Ascending aorta (tissue), 2 donors: ENCODE measurements at places on chromosomes 2 and 18. TPM values are rescaled to one million over a fixed set of nuclear protein-coding genes. Genes with fewer than 3 reads are reported as not detected.

DNA sequence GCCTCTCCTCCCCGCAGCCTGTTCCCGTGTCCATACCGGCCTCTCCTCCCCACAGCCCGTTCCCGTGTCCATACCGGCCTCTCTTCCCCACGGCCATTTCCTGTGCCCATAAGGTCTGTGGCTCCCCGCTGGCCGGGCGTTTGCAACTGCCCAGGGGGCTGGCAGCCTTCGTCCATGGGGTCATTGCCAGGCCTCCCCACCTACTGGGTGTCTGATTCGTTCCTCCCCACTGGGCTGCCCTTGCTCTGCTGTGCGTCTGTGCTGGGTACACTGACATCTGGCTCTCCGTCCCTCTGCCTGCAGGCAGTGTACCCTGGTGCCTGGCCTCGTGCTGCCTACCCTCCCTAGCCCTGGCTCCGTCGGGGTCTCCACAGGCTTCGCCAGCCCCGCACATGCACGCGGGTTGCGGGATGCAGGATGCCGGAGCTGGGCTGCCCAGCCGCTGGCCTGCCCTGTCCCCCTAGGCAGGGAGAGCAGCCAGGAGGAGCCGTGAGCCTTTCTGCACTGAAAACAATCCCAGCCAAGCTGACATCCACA lies 67.8 kb downstream of the NFATC1 start:
- H3K27me3 ChIP-seq = no peaks in the 10 kb centered on the region
- no peak overlapping the region for H3K27ac ChIP-seq
- H3K4me1 ChIP-seq = no peaks in the 10 kb centered on the region
- H3K4me3 ChIP-seq = no peak overlapping the region
- H3K36me3 ChIP-seq = peaks cover 36% of the 10 kb centered on the region

The REG3G gene
- total RNA-seq = not detected

GRCh38 chr18:78406743-78407465 lies 572.7 kb upstream of the SALL3 start:
- H3K36me3 ChIP-seq = no peaks in the 10 kb centered on the region
- H3K27me3 ChIP-seq = no peaks in the 10 kb centered on the region
- DNase-seq = no peak
- H3K27ac ChIP-seq = no peak overlapping the region
- H3K4me3 ChIP-seq = no peak overlapping the region

GRCh38 chr2:68158134-68158447 lies 403 bp downstream of the PNO1 start:
- H3K27me3 ChIP-seq = no peaks in the 10 kb centered on the region
- H3K27ac ChIP-seq = peak overlapping the region; percentile 82
- H3K4me1 ChIP-seq = peaks cover 4% of the 10 kb centered on the region
- H3K4me3 ChIP-seq = peak overlapping the region; percentile 72

The CREG2 gene
- not detected for total RNA-seq

The FIGN gene
- total RNA-seq = 4.3 TPM

The ALLC gene
- total RNA-seq = not detected

GRCh38 chr18:23178661-23179081 lies 43.4 kb downstream of the CABLES1 start:
- H3K36me3 ChIP-seq = no peaks in the 10 kb centered on the region
- peaks cover 10% of the 10 kb centered on the region for H3K4me1 ChIP-seq
- no peaks in the 10 kb centered on the region for H3K27me3 ChIP-seq
- no peak overlapping the region for H3K27ac ChIP-seq
- H3K4me3 ChIP-seq = no peak overlapping the region
- DNase-seq = no peak

The CYP27C1 gene
- total RNA-seq = not detected

DNA sequence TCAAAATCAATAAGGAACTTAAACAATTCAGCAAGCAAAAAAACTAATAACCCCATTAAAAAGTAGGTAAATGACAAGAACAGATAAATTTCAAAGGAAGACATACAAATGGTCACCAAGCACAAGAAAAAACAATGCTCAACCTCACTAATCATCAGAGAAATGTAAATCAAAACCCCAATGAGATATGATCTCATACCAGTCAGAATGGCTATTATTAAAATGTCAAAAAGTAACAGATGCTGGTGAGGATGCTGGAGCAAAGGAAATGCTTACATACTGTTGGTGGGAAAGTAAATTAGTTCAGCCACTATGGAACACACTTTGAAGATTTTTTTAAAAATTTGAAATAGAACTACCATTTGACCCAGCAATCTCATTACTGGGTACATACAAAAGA lies 538.0 kb downstream of the TMX3 start:
- no peaks in the 10 kb centered on the region for H3K36me3 ChIP-seq
- DNase-seq = no peak
- no peaks in the 10 kb centered on the region for H3K27me3 ChIP-seq

GRCh38 chr2:68438455-68439303 lies 28.4 kb downstream of the FBXO48 start:
- peak overlapping the region; percentile 13 for H3K27ac ChIP-seq
- no peaks in the 10 kb centered on the region for H3K36me3 ChIP-seq
- H3K27me3 ChIP-seq = no peaks in the 10 kb centered on the region
- no peak overlapping the region for H3K4me3 ChIP-seq
- DNase-seq = no peak
- peaks cover 15% of the 10 kb centered on the region for H3K4me1 ChIP-seq

The ANKRD53 gene
- 1.4 TPM for total RNA-seq

The UGT1A3 gene
- total RNA-seq = not detected
